Dermis blood vessel endothelial cell (primary cell): ENCODE measurements at places on chromosomes 6 and 20. TPM values are rescaled to one million over a fixed set of nuclear protein-coding genes. Genes with fewer than 3 reads are reported as not detected.

PERP gene
- 18.5 and 24.8 TPM in 2 replicates for total RNA-seq

ADGRB3 gene
- total RNA-seq: not detected in 2 replicates

MAP7 gene
- 0.34 and 1.1 TPM in 2 replicates for total RNA-seq

NT5E gene
- 96.7 and 157 TPM in 2 replicates for total RNA-seq

ZBP1 gene
- total RNA-seq: not detected in 2 replicates

TMEM200A gene
- 0.14 and 0.34 TPM in 2 replicates for total RNA-seq

BPIFB1 gene
- not detected in 2 replicates for total RNA-seq

INSM1 gene
- not detected in 2 replicates for total RNA-seq

BAK1 gene
- total RNA-seq: 23.5 and 24.3 TPM in 2 replicates

KIAA0408 gene
- total RNA-seq: under 0.01 TPM in 1 of 2 replicates, not detected in the other

DNA sequence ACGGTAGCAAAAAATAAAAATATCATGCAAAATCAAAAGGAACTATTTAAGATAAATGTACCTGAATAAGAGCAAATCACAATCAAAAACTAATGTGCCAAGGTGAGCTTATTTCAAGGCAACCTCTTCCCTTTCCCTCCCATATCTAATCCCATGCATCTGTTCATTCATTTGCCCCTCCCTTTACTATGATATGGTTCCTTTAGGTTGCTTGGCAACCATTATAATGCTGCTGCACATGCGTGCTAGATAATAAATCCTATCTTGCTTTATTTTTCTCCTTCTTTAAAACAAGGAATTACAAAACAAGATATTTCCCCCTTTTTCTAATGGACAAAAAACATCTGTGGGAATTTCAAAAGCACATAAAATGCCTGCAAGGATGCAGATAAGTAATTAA lies 318.2 kb upstream of the POU3F2 start:
- no peak for DNase-seq

DNA sequence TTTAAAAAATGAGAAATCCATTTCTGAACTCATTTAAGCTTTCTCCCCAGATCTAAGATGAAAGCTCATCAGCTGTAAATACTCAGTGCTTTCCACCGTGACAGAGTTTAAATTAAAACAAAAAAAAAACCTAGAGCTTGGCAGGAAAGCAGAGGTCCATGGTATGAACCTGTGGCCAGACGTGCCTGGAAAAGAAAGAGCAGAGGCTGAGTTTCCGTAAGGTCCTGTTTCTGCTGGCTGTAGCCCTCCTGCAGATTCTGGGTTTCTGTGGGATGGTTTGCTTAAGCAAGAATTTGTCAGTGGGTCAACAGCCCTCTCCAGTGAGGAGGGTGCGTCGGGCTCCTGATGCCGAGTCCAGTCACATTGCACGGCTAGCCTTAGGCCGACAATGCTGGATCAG lies 383.2 kb downstream of the SAMD5 start:
- DNase-seq: no peak

DNA sequence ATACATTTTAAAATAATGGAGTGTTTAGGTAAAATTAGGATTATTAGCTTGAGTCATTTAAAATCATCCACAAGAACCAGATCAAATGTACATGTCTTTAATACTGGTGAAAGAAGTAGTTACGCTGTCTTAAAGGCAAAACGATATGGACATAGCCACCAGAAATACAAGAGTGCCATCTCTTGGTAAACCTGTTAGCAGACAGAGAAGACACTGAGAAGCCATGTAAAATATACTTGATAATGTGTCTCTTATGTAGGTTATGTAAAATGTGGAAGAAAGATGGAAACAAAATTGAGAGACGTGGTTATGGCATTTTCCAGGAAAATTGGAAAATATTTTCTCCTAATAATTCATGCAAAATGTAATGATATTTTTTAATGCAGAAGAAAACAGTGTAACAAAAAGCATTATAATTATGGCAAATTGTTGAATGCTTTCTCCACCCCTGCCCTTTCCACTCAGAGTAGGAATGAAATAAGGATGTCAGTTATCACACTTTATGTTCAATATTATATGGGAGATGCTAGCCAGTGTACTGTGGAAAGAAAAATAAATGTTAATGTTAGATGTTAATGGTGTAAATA lies 12.2 kb upstream of the SLC17A2 start:
- DNase-seq: peak; percentile 65

DNA sequence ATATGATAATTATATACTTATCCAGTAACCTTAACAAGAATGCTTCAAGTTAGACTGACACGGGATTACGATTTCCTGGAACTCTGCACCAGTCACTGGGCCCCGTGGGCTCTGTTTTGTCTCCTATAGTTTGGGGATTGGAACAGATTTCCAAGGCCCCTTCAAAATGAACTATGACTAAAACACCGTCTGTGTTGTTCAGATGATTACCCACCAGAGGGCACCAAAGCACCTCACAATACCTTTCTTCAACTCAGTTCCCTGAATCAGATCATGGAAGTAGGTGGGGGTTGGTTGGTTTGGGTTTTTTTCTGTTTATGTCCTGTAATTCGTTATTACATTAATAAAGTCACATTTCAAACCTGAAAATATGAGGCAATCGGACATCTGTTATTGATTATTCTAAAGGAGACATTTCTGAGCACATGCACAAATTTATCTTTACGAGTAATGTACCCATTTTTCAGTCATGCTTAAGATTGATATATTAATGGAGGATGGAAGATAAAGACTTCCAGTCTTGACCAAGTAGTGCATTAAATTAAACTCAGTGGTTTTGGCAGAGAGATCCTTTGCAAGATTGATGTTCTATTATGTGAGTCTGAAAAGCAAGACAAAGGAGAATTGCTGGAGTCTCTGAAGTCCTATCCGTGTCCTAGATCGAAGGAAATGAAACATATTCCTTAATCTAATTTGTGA lies 112.0 kb upstream of the COL21A1 start:
- peak; percentile 89 for DNase-seq

DNA sequence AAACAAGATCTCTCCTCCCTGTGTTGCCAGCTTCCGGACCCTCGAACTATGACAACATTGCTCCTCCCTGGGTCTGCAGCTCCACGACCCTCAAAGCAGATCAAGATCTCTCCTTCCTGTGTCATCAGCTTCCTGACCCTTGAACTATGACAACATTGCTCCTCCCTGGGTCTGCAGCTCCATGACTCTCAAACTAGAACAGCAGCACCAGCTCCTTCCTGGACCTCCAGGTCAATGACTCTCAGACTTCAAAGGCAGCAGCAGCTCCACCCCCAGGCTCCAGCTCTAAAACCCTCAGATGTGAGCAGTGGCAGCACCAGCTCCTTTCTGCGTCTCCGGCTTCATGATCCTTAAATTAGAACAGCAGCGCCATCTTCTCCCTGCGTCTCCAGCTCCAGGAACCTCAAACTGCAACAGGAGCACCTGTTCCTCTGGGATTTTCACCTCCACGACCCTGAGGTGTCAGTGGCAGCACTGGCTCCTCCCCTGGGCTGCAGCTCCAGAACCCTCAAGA lies 341.0 kb upstream of the SULF2 start:
- DNase-seq: no peak

- DNase-seq: no peak
Observed at GRCh38 chr6:170188571-170189001, 102.3 kb downstream of the DLL1 start.

DNA sequence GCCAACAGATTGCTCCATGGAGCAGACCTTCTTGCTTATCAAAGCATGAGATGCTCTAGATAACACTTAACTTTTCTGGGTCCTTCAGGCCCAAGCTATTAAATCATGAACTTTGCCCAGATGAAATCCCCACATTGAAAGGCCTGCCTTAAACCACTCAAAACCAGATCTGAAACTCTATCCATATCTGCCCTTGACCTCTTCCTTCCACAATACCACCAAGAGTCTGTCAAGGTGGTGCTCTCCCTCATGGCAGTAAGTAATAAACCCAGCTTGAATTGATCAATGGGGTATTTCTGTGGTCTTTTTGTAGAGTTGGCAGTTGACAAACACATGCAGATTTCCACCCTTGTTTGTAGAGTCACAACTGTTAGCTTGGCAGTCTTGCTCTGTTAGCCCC lies 135.5 kb downstream of the ISM1 start:
- DNase-seq: no peak

- DNase-seq: no peak
Observed at GRCh38 chr6:39273406-39273821, 40.8 kb downstream of the KCNK17 start.

- DNase-seq: no peak
Observed at GRCh38 chr6:41519745-41520699, 26.2 kb upstream of the FOXP4 start.

GRCh38 chr6:57432157-57432556 lies 114.7 kb downstream of the PRIM2 start:
- peak; percentile 61 for DNase-seq

DNA sequence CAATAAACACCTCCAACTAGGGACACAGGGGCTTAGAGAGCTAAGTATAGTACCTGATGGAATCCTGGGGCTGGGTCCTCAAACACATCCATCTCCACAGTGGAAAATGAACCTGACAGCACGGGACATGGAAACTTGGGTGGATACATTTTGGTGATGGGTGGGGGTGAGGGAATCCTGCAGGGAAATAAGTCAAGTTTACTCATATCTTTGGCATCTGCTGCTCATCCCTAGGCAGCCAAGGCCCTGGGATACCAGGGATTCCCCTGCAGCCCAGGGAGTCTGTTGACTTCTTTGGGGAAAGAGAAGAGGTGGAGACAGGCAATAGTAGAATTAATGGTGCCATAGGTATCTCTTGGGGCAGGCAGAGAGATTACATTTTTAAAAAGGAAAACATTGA lies 6.6 kb downstream of the APOBEC2 start:
- DNase-seq: no peak

GRCh38 chr6:18555750-18556149 lies 168.6 kb downstream of the RNF144B start:
- no peak for DNase-seq

- DNase-seq: no peak
Observed at GRCh38 chr6:125259354-125259736, 42.4 kb downstream of the HDDC2 start.

- DNase-seq: no peak
Observed at GRCh38 chr6:31907158-31907813, 5.4 kb upstream of the ZBTB12 start.

DNA sequence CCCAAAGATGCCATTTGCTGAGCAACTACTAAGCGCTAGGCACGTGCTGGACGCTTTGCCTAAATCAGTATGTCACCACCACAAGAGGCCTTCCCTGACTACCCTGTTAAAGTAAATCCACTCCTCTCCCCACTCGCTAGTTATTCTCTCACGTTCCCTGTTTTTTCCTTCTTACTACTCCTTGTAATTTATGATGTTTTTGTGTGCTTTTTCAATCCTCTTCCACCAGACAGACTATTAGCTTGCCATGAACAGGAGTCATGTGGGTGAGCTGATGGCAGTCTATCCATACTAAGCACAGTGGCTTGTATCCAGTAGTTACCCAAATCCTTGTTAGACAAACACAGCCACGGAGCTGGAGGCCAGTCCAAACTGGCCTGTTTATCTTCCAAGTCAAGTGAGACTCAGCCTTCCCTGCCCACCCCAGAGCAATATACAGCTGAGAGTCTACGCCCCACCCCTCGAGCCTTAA lies 41.2 kb downstream of the C6orf132 start:
- no peak for DNase-seq

DNA sequence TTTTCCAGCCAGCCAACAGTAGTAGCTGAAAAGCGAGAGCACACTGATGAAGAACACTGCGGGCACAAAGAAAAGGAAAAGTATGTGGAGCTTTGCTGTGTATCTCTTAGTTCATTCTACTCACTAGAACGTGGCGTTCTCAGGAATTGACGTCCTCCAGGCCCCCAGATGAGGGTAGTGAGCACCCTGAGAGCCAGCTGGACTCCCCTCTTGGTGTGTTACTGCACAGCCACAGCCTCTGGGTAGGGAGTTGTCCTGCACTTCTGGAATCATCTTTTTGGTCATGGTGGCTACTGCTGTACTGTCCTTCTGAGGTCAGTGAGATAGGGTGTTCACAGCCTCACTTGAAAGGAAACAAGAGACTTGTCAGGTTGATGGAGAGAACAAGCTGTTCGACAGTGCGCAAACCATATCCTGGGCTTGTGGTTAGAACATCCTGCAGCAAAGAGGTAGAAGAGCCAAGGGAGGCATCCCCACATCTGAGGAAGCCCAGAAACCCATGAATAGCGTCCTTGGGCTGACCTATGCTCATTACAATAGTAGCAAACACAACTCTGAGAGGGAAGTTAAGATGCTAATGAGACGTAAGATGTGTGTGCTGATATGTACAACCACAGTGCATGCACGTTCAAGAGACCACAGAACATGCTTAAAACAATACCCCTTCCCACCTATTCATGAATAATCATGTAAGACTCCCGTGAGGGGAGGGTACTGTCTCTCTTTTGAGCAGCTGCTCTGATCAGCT lies 14.6 kb upstream of the HLA-F start:
- no peak for DNase-seq

- no peak for DNase-seq
Observed at GRCh38 chr6:168408504-168409136, 32.4 kb upstream of the SMOC2 start.
